CD4-positive, alpha-beta T cell treated with Interleukin-17A for 1 hour (primary cell): ENCODE measurements at places on chromosomes 1 and 21.

- no peak for DNase-seq
Observed at GRCh38 chr21:32908534-32908933, 117.2 kb upstream of the OLIG2 start.

DNA sequence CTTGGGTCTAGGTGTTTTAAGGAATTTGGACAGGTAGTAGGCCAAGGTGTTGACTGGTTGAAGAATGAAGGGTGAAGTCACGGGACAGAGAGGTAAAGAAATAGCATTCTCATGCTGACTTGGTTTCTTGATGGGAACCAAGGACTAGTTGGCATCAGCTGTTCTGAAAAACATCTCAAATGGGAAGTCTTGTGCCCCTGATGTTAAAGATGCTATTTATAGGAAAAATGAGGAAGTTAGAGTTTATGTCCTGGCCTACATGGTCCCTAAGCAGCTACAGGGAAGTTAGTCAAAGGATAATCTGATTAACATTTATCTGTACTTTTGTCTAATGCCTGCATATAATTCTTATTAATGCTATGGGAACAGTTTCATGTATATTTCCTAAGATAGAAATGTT is 262.4 kb downstream of the HHIPL2 start:
- no peak for DNase-seq

DNA sequence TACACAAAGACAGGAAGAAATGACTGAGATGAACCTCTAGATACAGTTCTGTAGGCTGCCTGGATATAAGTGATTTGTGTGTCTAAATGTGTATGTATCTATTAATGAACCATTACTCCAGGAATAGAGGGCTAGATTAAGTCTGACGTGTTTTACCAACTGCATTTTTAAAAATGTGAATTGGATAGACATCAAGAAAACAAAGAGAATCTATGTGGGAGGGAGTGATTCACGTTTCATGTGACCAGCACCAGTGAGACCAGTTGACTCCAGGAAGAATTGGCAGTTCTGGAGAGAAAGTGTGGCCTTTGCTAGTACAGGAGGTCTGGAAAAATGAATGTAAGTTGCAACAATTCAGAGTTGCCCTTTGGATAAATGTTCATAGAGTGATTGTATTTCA is 53.4 kb upstream of the RGS21 start:
- no peak for DNase-seq

DNA sequence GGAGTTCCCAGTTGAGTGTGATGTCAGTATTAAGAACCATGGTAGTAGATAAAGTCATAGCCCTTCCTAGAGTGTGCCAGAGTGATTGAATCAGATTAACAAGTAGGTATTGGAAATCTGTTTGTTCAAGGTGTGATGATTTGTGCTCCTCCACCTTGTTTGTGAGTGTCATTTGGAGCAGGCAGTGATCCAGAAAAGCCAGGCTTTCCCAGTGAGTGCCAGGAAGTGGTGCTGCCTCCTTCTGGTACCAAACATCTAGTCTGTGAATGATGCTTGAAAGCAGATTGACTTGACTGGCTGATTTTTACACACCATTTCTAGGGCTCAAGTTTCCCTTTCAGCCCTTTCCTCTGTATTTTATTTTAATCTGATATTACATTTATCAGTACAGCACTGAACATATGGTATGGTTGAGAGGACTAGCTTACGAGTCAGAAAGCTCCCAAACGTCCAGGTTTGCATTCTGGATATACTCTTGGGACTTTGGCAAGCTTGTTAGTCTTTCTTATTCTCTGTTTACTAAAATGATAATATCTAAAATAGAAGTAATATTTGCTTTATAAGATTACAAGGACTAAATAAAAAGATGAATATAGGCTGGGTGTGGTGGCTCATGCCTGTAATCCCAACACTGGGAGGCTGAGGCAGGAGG is 100.7 kb downstream of the PATJ start:
- DNase-seq, result no peak

DNA sequence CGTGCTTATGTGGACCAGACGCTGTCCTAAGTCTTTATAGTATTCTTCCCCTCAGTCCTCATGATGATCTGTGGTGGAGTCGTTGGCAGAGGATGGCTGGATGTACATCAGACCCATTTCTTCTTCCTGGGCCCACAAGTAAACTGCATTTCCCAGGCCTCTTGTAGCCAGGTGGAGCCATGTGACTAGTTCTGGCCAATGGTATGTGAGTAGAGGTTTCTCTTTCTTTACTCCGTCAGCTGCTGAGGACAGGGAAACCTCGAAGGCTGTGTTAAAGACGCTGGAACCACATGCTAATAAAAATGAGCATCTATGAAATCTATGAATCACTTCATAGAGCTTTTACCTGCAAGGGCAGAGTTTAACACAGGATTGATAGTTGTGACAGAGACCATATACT is 18.7 kb upstream of the ZNF362 start:
- DNase-seq, result peak; percentile 64

DNA sequence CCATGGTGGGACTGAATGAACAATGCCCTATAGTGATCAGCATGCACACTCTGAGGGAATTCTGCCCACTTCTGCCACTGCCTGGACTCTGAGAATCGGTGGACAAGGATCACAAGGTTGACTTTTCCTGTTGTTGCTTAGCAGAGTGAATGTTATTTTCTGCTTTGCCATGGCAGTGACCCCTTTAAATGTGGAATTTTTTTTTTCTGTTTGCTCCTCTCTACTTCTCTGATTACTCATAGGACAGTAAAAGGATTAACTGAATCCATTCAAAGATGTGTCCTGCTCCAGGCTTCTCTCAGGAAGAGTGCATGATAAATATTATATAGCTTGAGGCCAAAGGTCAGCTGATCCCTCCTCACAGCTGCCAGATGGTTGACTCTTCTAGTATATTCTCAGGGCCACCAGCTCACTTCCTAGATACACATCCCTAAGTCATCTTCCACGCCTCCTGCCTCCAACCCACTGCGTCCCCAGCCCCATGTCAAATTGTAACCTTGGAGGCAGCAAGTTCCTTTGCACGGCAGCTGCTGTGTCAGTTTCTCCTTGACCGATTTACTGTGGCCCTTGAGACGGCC is 74.0 kb upstream of the RALGPS2 start:
- DNase-seq, result no peak

DNA sequence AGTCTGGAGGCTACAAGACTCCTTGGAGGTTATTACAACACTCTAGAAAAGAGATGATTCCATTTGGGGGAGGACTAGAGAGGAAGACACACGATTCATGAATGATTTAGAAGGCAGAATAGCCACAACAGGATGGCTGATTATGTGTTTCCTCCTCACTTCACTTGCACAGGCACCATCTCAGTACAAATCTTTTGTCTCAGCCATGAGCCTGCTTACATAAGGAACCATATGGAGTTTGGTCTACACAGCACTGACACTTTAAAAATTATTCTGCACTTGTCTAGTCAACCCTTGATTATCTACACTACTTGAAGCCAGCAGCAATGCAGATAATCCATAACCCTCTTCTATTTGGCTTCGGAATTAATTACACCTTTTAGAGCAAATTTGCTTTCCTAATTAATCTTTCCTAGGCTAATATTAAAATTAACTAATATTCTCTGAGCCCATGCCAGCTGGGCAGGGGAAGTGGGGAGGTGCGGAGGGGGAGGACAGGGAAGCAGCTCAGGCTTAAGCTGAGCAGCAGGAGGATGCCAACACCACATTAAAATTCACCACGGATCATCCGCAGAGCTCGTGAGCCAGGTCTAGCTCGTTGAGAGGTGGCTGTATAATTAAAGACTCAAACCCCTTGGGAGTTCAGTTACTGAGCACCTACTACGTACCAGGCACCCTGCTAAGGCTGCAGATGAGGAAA is 3.2 kb upstream of the LEMD1 start:
- DNase-seq, result no peak

- DNase-seq, result no peak
Observed at GRCh38 chr1:196678510-196678884, 26.7 kb downstream of the CFH start.

- DNase-seq, result peak; percentile 26
Observed at GRCh38 chr1:9654051-9654833, 2.7 kb downstream of the PIK3CD start.

- no peak for DNase-seq
Observed at GRCh38 chr1:210915890-210916507, 217.9 kb downstream of the KCNH1 start.
